Trophoblast cell (in vitro differentiated cells and primary cell): ENCODE measurements at places on chromosomes 7 and 10.

- no peak for DNase-seq
These were observed 2.5 kb downstream of the SNCG start for GRCh38 chr10:86960863-86961434.

- DNase-seq, result no peak
These were observed 611.3 kb upstream of the GALNT17 start for GRCh38 chr7:70520611-70521010.

- no peak for DNase-seq
These were observed 208.1 kb downstream of the HDAC9 start for GRCh38 chr7:18703685-18704084.

GRCh38 chr10:116296291-116296721, 23.3 kb upstream of the GFRA1 start:
- no peak for DNase-seq

DNA sequence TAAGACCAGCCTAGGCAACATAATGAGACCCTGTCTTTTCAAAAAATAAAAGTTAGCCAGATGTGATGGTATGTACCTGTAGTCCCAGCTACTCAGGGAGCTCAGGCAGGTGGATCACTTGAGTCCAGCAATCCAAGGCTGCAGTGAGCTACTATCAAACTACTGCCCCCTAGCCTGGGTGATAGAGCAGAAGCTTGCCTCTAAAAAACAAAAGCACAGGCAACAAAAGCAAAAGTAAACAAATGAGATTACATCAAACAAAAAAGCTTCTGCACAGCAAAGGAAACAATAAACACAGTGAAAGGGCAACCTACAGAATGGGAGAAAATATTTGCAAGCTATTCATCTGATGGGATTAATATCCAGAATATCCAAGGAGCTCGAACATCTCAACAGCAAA, 65.4 kb downstream of the FANK1 start:
- no peak for DNase-seq

DNA sequence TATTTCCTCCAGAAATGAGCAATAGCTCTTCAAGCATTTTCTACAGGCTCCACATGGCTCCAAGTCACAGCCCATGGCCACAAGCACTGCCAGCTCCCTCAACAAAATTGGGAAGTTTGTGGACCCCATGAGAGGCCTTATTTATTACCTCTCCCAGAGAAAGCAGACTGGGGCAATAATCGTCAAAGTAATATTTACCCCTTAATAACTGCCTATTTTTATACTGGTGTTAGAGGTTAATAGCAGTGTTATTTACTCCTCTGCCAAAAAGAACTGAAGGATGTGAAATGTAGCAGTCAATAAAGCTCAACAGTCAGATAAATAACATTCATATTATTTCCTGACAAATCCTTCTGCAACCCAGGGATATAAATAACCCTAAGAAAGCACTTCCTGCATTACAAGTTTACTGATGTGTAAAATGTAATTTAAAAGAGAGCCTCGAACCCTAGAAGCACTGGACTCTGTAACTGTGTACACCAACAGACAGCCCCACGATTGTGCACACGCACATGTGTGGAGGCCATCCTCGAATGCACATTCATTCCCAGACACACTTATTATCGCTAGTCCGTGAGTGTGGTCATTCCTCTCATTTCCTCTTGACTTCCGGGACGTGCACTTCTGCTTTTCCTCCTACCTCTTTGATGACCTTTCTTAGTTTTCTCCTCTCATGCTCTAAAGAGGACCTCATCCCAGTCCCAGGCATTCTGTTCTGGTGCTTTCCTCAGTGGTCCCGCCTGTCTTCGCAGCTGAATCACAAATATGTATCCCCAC, 157.4 kb downstream of the EVX1 start:
- no peak for DNase-seq

GRCh38 chr10:49175587-49176309, 12.4 kb downstream of the TMEM273 start:
- no peak for DNase-seq

DNA sequence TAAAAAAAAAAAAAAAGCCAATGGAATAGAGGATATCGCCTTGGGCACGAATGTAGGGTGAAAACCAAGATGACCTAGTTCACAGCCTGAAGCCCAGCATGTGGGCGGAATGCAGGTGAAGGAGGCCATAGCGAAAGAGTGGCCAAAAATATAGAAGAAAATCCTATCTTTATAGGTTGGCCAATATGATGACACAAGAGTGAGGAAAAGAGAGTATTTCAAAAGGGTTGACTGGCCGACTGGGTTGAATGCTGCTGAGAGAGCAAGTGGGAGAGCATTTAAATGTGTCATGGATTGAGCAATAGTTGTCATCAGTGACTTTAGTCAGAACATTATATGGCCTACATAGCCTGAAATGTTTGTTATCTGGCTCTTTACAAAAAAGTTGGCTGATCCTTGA, 17.2 kb upstream of the GLI3 start:
- peak; percentile 92 for DNase-seq

DNA sequence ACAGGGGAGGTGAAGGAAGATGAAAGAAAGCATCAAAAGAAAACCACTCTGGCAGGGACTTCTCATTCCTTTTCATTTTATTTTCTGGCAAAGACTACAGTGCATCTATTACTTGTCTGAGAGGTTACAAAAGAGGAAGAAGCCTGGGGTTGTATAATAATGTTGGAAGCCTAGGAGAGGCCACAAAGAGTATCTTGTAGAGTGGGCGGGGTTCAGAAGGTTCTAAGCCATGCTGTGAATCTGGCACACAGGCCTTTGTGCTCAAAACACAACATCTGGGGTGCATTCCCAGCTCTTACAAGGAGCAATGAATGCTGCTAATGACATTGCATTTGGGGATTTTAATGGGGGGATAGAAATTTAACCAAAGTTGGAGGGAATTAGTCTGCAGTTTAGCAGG, 49.4 kb downstream of the MRPL32 start:
- no peak for DNase-seq

DNA sequence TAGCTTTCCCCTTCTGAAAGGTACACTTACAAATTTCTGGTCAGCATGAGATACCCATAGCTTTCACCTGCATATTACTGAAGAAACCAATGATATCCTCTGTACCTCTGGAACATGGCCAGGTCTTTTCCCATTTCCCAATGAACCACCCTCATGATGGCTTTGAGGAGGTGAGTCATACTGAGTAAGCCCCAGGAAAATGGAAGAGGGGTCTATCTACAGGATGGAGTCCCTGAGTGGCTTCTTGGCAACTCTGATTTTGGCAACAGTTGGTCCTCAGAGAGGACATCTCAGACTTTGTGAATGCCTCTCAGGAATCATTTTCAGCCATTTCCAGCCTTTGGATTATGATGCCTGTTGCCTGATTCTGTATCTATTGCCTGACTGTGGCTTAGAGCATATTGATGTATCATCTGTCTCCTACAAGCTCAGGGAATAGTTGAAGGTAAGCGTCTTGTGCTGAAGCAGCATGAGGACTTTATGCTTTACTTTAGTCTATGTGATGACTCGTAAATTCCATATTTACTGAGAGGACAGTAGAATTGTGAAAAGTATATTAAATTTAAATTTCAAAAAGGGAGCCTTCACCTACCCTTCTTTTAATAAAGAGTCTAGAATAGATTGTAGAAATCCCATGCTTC, 84.7 kb upstream of the DKK1 start:
- DNase-seq, result no peak

GRCh38 chr10:72186258-72186981, 29.4 kb upstream of the ANAPC16 start:
- peak; percentile 5 for DNase-seq

DNA sequence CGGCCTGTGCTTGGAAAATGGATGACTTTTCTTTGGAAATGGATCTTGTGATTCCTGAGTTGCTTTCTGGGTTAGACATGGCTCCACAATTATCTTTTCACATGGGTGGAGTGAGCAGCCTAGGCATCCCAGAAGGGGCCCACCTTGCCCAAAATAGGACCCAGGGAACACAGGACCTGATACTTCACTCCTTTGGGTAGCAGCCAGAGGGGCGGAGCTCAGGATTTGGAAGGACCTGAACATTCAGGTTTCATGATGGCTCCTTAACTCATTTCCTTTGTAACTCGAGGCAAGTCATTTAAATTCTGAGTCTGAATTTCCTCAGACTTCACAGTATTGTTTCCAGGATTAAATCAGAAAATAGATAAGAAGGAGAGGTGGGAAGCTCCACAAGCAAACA, 178.3 kb upstream of the ZMIZ1 start:
- no peak for DNase-seq

GRCh38 chr10:113279262-113279661, 273.6 kb upstream of the HABP2 start:
- no peak for DNase-seq

DNA sequence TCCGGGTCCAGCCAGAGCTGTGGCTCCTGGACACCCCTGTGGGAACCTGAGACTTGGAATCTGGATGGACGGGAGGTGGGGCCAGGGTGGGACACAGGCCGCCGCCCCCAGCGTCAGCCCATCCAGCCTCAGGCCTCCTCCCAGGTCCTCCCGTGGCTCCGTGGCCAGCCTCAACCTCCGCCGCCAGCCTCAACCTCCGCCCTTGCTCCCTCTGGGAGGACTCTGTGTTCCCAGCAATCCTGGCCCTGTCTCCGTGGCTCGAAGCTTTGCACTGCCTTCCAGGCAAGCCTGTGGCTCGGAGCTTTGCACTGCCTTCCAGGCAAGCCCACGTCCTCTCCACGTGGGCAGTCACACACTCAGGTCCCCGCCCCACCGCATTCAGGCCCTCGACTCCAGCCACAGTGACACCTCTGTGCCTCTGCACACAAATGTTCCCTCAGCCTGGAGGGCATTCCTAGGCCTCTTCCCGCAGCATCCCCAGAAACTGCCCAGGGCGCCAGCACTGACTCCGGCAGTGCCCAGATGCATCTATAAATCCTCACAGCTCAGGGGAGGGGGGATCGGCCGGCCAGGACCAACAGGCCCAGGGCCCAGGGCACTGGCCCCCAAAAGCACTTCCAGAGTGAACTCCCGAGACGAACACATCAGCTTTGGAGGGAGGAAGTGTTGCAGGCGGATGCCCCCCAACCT, 44.7 kb upstream of the PDGFA start:
- peak; percentile 10 for DNase-seq

DNA sequence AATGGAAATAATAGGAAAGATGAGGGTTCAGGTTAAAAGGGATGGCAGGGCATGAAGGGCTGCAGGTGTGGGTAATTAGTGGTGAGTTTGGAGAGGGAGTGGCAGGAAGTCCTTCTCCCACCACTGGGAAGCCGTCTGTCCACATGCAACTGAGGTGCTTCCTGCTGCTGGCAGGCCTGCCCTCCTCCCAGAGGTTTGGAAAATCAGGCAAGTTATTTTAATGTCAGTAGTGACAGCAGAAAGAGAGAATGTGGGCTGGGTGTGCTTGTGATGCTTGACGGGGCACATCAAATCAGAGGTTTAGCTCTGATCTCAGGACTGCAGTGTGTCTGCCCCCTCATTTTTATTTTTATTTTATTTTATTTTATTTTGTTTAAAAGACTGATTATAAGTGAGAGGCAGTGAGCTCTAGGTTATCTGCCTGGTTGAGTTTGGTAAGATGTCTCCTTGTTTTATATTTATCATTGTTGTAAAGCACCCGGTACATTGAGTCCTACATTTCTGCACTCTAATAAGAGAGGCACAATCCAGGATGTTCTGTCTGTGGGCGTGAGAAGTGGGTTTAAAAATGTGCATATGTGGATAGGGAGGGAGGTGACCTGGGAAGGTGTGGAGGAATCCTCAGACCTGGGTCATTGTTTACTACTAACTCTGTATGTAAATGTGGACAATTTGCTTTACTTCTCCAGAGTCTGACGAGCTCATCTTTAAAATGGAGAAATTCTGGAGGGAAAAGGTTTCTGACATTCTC, 504.4 kb downstream of the LRMDA start:
- DNase-seq, result no peak

GRCh38 chr10:44775402-44775741, 135.8 kb upstream of the TMEM72 start:
- DNase-seq, result no peak

DNA sequence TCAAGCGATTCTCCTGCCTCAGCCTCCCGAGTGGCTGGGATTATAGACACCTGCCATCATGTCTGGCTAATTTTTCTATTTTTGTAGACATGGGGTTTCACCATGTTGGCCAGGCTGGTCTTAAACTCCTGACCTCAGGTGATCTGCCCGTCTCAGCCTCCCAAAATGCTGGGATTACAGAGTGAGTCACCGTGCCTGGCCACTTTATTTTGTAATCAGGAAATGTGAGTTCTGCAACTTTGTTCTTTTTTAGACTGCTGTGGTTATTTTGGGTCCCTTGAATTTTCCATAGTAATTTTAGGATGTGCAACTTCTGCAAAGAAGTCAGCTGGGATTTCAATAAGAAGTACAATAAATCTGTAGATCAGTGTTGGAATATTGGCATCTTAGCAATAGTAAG, 96.8 kb downstream of the CYTH3 start:
- DNase-seq, result peak; percentile 68

DNA sequence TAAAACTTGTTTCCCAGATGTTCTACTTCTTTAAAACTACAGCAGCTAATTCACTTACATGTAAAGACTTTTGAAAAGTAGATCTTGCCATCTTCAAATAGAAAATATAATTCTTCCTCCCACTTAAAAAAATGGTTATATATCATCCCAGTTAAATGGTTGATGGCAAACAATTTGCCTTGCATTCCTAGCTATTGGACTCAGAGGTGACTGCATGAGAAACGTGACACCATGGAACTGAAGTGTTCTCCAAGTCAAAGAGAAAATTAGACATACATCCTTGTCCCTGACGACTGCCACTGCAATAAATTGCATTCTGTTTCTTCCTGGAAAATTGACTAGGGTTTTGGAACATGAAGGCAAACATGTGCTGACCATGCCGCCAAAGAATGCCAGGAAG, 95.0 kb upstream of the POM121L12 start:
- DNase-seq, result no peak

DNA sequence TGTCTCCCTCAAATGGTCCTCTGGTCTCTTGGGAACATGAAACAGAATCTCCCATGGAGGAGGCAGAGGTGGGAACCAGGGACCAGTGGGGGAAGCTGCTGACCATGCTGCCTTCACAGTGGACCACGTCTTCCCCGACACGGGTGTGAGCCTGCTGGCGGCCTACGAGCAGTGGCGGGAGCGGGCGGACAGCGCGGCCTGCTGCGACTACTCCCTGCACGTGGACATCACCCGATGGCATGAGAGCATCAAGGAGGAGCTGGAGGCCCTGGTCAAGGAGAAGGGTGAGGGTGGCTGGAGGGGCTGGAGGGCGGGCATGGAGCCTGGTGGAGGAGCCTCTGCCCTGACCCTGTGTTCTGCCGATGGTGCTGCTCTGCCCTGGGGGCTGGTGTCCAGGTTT, 8.0 kb downstream of the DPYSL4 start:
- no peak for DNase-seq
